ENCODE measurements at places on chromosomes 2 and 18.

DNA sequence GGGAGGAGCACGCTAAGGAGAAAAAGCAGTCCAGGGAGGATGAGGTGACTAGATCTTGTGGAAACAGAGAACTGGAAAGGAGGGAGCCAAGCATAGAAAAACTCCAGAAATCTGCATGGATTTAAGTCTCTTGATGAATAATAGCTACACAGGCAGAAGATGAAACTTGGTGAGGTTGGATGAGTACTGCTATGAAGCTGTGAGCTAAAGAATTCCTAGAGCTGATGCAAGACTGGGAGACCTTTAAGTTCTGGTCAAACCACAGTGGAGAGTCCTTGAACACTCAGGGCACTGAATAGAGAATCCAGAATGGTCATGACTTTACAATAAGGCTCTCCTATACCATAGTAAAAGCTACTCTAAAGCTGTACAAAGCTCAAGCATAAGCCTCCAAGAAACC, 18.4 kb upstream of the PIEZO2 start:
- no peaks in the 10 kb centered on the region for H3K27me3 ChIP-seq
- no peaks in the 10 kb centered on the region for H3K4me1 ChIP-seq
- H3K36me3 ChIP-seq: no peaks in the 10 kb centered on the region
- no peak overlapping the region for H3K4me3 ChIP-seq

DNA sequence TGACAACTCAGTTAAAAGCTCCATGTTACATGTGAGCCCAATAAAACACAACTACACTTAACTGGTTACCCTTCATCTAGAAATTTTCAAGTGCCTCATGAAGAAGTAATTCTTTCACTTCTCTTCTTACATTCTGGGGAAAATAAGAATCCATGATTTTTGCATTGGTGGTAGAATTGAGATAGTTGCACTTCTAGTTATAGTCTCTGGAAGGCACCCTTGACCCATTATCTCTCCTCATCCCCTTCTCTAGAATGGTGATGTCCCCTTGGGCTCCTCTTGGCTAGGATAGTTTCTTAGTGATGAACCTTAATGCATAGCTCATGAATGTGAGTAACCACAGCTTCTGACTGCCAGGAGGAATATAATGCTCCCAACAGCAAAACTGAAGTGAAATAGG, 3.6 kb downstream of the LGALSL start:
- peaks cover 11% of the 10 kb centered on the region for H3K4me1 ChIP-seq
- no peak overlapping the region for H3K4me3 ChIP-seq
- no peak overlapping the region for H3K27ac ChIP-seq
- no peaks in the 10 kb centered on the region for H3K36me3 ChIP-seq

GRCh38 chr2:148511883-148512282, 132.7 kb upstream of the EPC2 start:
- H3K36me3 ChIP-seq: no peaks in the 10 kb centered on the region
- no peak overlapping the region for H3K27ac ChIP-seq
- H3K27me3 ChIP-seq: no peaks in the 10 kb centered on the region

GRCh38 chr18:63930773-63931354, 18.2 kb upstream of the HMSD start:
- H3K36me3 ChIP-seq: no peaks in the 10 kb centered on the region
- no peak overlapping the region for H3K4me3 ChIP-seq
- H3K27me3 ChIP-seq: no peaks in the 10 kb centered on the region
- no peaks in the 10 kb centered on the region for H3K4me1 ChIP-seq
- H3K27ac ChIP-seq: no peak overlapping the region
- no peak for DNase-seq

GRCh38 chr18:74286106-74286855, 5.5 kb downstream of the CYB5A start:
- no peaks in the 10 kb centered on the region for H3K36me3 ChIP-seq
- H3K4me3 ChIP-seq: no peak overlapping the region
- no peak for DNase-seq
- peaks cover 28% of the 10 kb centered on the region for H3K4me1 ChIP-seq
- H3K27ac ChIP-seq: peak overlapping the region; percentile 60
- H3K27me3 ChIP-seq: no peaks in the 10 kb centered on the region

DNA sequence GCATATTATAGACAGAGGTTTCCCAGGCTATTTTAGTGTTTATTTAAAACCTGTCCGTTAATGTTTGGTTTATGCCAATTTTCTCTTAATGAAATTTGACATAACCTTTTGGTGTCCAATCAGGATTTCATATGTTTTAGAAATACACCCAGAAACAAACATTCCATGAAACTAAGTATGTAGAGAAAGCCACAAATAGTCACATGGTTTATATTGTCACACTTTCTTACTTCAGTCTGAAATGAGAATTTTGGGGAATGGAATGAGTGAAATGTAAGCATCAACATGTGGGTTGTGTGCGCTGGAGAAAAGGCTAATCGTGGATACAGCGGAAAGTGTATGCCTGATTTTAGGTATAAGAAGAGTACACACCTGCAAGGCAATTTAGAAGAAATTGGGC, 277.0 kb upstream of the RAB12 start:
- no peak overlapping the region for H3K4me3 ChIP-seq
- DNase-seq: no peak
- H3K4me1 ChIP-seq: no peaks in the 10 kb centered on the region

DNA sequence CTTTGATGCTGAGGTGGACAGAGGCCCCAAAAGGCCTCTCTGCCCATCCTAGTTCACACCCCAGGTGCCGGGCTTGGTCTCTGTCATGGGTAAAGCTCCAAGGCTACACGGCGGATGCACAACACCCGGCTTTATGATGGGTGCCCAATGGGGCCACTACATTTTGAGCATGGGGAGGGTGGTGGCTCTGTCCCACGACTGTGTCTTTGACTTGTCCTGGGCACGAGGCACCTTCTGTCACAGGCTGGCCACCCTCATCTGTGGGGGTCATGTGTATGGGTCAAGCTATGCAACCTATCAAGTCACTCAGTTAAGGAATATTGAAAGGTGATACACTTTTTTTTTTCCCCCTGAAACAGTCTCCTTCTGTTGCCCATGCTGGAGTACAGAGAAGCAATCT, 63.7 kb downstream of the EDAR start:
- no peak overlapping the region for H3K4me3 ChIP-seq
- H3K4me1 ChIP-seq: no peaks in the 10 kb centered on the region
- H3K27ac ChIP-seq: no peak overlapping the region

- no peaks in the 10 kb centered on the region for H3K4me1 ChIP-seq
- DNase-seq: no peak
- no peak overlapping the region for H3K4me3 ChIP-seq
- H3K27ac ChIP-seq: no peak overlapping the region
- H3K27me3 ChIP-seq: no peaks in the 10 kb centered on the region
Observed at GRCh38 chr18:29749704-29750103, 1292.8 kb downstream of the DSC3 start.

GRCh38 chr2:167509586-167509985, 621.3 kb downstream of the XIRP2 start:
- H3K4me1 ChIP-seq: no peaks in the 10 kb centered on the region
- no peaks in the 10 kb centered on the region for H3K27me3 ChIP-seq
- H3K27ac ChIP-seq: no peak overlapping the region
- no peak overlapping the region for H3K4me3 ChIP-seq
- H3K36me3 ChIP-seq: no peaks in the 10 kb centered on the region

DNA sequence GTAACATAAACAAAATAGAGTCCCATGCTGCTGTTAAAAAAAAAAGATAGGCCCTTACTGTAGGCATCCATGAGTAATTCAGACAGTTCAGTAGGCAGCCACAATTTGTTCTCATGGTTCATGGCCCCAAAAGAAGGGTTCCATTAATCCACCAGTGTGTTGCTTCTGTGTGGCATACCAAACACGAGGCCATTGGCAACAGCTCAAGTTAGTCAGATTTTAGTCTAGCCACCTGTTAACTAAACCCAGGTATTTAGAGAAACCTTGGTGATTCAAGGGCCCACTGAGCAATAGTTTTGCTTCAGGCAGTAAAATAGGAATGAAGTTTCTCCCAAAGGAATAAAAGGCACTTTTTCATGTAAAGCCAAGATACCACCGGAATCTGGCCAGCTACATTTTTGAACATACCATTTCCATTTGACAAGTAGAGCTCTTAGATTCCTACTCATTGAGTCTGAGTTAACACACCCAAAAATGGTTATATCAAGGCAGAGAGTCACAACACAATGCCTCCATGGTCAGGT, 80.1 kb upstream of the SRD5A2 start:
- no peaks in the 10 kb centered on the region for H3K4me1 ChIP-seq
- no peaks in the 10 kb centered on the region for H3K36me3 ChIP-seq
- H3K27ac ChIP-seq: no peak overlapping the region
- no peak for DNase-seq
- H3K27me3 ChIP-seq: no peaks in the 10 kb centered on the region

DNA sequence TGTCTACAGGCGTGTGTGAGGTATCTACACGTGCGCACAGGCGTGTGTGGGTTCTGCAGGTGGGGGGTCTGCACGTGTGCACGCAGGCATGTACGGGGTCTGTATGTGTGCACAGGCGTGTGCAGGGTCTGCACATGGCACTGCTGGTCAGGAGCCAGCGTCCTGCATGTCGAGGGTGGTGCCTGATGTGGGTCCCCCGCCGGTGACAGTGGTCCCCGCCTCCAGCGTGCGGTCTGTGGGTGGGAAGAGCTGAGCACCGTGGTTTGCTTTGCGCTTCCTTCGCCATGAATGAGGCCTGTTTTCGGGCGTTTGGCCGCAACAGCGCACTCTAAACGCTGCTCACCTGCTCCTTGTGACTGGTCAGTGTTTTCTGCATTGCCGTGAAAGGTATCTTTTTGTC, 57.2 kb downstream of the CTDP1 start:
- no peak overlapping the region for H3K27ac ChIP-seq
- H3K27me3 ChIP-seq: no peaks in the 10 kb centered on the region
- no peak for DNase-seq
- H3K4me1 ChIP-seq: no peaks in the 10 kb centered on the region

- no peak overlapping the region for H3K27ac ChIP-seq
- H3K27me3 ChIP-seq: no peaks in the 10 kb centered on the region
- H3K4me1 ChIP-seq: peaks cover 7% of the 10 kb centered on the region
- H3K36me3 ChIP-seq: no peaks in the 10 kb centered on the region
- H3K4me3 ChIP-seq: no peak overlapping the region
Observed at GRCh38 chr2:152606081-152606480, 111.2 kb downstream of the PRPF40A start.

- no peaks in the 10 kb centered on the region for H3K4me1 ChIP-seq
- no peak overlapping the region for H3K4me3 ChIP-seq
- no peak overlapping the region for H3K27ac ChIP-seq
- no peaks in the 10 kb centered on the region for H3K27me3 ChIP-seq
Observed at GRCh38 chr2:43111788-43112554, 114.4 kb downstream of the ZFP36L2 start.

DNA sequence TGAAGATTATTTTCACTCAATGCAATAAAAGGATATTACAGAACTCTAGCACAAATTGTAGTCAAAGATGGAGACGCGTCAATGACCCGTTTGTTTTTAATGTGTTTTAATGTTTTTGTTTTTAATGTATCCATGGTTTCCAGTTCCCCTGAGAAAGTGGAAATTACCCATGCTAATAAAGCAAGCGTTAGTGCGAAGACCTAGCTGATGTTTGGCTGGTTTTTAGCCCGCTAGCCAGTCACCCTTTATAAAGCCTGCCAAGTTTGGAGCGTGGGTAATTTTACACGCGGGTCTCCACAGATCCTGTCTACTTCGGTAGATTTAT, 430 bp upstream of the CHMP1B start:
- H3K4me1 ChIP-seq: peaks cover 9% of the 10 kb centered on the region
- peak overlapping the region; percentile 86 for H3K4me3 ChIP-seq
- no peak for DNase-seq
- peak overlapping the region; percentile 60 for H3K27ac ChIP-seq
- no peaks in the 10 kb centered on the region for H3K36me3 ChIP-seq

- no peaks in the 10 kb centered on the region for H3K27me3 ChIP-seq
- H3K36me3 ChIP-seq: no peaks in the 10 kb centered on the region
- DNase-seq: no peak
- no peaks in the 10 kb centered on the region for H3K4me1 ChIP-seq
Observed at GRCh38 chr18:70355620-70356385, 67.0 kb downstream of the SOCS6 start.

- no peaks in the 10 kb centered on the region for H3K27me3 ChIP-seq
- no peaks in the 10 kb centered on the region for H3K36me3 ChIP-seq
- H3K4me1 ChIP-seq: no peaks in the 10 kb centered on the region
- no peak overlapping the region for H3K27ac ChIP-seq
- DNase-seq: no peak
Observed at GRCh38 chr2:15822151-15823044, 118.0 kb upstream of the MYCN start.

GRCh38 chr2:131146231-131146630, 41.1 kb downstream of the PLEKHB2 start:
- H3K4me3 ChIP-seq: no peak overlapping the region
- no peaks in the 10 kb centered on the region for H3K36me3 ChIP-seq
- H3K27me3 ChIP-seq: no peaks in the 10 kb centered on the region

DNA sequence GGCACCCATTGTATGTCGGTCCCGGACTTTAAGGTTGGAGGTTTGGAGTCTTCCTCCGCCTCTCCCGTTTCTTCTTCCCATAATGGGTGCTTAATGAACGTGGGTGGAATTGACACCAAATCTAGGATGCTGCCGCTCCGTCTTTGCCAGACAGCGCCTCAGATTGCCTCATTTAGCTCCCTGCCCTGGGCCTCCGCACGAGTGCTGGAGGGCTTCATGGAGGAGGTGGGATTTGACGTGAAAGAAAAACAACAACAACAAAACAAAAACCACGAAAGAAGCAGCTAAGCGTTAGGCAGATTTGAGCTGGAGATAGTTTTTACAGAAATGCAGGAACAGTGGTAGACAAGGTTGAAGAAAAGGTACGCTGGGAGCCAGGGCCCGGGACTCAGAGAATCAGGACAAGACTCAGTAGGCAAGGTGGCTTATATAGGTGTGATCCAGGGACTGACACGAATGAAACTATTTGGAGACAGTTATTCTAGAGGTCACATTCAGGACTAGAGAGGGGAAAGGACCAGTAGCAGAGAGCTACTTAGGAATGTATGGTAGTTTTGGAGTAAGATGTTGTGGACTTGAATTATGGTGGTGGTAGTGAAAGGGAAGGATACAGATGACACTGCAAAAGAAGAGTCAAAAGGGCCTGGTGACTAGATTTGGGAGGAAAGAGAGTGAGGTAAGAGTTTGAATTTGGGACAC, 605 bp downstream of the ZNF2 start:
- no peak overlapping the region for H3K27ac ChIP-seq
- H3K27me3 ChIP-seq: no peaks in the 10 kb centered on the region
- DNase-seq: no peak
- H3K4me3 ChIP-seq: peak overlapping the region; percentile 98
- no peaks in the 10 kb centered on the region for H3K4me1 ChIP-seq

DNA sequence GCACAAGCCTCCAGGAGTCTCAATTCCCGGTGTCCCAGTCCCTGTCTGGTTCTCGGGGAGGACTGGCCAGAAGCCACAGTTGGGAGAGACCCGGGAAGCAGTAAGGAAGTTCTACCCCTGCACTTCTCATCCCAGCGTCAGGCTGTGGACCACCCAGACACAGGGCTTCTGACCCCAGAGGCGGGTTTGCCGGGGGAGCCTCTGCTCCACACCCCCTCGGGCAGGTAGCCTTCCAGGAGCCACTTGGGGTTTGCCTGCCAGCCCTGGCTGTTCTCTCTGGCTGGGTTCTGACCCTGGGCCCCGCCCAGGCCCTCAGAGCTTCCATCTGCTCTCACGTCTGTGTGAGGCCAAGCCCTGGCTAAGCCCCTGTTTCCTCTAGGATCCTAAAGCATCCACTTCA, 94.4 kb upstream of the GPC1 start:
- no peak for DNase-seq
- peaks cover 36% of the 10 kb centered on the region for H3K27me3 ChIP-seq
- H3K4me3 ChIP-seq: no peak overlapping the region
- no peak overlapping the region for H3K27ac ChIP-seq
